ENCODE measurements at places on chromosomes 1 and 21.

DNA sequence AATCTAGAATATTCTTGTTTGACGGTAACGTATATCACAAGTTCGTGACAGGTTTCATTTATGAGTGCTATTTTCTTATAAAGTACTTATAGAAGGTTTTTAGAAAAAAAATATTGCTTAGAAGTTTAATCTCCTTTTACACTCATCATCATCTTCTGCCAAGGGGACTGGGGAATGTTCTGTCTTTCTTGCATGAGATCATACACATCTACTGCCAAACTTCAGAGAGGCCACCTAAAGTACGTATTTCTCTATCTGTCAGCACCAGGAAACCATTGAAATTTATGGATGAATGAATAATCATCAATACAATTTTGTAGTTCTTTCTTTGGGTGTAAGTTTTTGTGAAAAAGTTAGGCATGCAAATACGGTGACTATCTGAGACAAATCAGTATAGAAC is 245.8 kb downstream of the SPATA17 start:
- no peaks in the 10 kb centered on the region for H3K27me3 ChIP-seq
- H3K4me3 ChIP-seq, result no peak overlapping the region
- H3K27ac ChIP-seq, result no peak overlapping the region
- no peaks in the 10 kb centered on the region for H3K36me3 ChIP-seq

- H3K36me3 ChIP-seq, result peaks cover 64% of the 10 kb centered on the region
- DNase-seq, result peak; percentile 27
- H3K27ac ChIP-seq, result no peak overlapping the region
- H3K4me1 ChIP-seq, result peaks cover 5% of the 10 kb centered on the region
- H3K4me3 ChIP-seq, result no peak overlapping the region
Observed at GRCh38 chr1:180181048-180181447, 26.4 kb downstream of the QSOX1 start.

DNA sequence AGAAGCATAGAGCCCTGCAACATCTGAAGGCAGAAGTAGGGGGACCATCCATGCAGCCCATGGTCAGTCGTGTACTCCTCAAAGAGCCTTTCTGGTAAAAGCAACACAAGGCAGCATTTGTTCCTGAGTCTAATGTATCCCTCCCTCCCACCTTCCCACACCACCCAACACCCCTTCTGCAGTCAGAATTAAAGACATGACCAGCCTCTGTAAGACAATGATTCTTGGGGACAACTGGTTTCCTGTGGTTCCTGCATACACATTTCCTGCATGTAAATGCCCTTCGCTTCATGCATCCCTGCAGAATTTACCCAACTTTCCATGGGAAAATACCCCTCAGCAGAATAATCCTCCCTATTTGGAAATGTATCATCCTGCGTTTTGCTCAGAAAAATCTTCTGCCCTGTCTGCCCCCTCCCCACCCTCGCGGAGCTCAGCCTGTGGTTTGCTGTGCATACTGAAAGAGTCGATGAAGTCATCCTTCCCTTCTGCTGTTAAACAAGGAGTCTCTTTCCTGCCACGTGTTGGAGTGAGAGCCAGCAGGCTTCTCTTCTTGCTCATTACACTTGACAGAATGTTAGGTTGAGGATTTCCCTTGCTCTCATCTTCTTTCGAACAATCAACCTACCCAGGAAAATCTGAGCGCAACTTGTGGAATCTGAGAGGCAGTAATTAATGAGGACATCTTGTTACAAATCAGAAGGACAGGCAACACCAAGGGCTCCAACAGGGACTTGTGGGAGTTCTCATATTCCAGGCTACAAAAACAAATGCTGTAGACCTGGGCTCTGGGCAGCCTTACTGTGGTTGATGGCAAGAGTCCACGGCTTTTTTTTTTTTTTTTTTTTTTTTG is 4.7 kb downstream of the TNN start:
- no peaks in the 10 kb centered on the region for H3K36me3 ChIP-seq
- no peaks in the 10 kb centered on the region for H3K27me3 ChIP-seq
- H3K4me3 ChIP-seq, result peak overlapping the region; percentile 11
- no peak overlapping the region for H3K27ac ChIP-seq
- no peak for DNase-seq
- peaks cover 4% of the 10 kb centered on the region for H3K4me1 ChIP-seq

- H3K4me1 ChIP-seq, result no peaks in the 10 kb centered on the region
Observed at GRCh38 chr1:7234471-7234755, 449.2 kb downstream of the CAMTA1 start.

Measured in spleen (tissue), 13 donors.